ENCODE measurements at places on chromosomes 6 and 20.

GRCh38 chr6:52132292-52132691, 44.9 kb upstream of the PKHD1 start:
- no peak for DNase-seq

DNA sequence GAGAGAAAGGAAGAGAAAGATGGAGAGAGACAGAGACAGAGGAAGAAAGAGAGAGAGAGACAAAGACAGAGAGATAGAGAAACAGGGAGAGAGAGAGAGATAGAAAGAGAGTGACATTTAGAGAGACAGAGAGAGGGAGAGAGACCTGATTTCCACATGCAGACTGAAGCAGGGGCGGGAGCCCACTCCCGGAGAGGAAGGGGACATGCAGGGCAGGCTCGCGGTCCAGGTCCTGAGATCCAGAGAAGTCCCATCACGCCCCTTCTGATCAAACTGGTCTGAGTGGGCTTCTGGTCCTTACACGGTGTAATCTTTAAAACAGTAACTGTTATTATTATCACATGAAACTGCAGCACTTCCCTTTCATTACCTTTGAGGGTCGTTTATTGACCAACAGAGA, 62.2 kb downstream of the PHACTR3 start:
- no peak for DNase-seq

DNA sequence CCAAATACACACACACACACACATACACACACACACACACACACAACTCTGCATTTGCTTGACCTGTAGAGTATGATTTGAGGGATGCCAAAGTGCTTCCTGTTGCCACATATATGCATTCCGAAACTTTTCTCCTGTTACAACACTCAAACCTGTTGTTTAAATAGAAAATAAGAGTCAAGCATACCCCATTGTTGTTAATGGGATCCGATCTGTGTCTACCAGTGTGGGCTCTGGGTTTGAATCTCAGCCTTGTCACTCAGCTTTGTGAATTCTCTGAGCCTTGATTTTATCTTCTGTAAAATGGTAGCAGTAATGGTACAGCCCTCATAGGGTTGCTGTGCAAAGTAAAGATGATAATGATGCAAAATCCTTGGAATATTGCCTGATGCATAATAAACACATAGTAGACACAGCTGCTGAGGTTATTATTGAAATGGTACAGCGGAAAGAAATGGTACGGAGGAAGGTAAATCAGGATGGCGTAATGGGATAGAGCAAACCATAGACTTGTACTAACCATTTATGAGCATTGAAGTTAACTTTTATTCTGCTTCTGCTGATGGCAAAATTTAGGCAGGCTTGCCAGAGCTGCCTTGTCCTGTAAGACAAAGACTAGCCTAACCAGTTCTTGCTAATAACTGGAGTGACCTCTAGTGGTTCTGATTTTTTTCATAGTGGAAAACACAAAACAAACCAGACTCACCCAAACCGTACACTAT, 113.5 kb upstream of the PHACTR1 start:
- no peak for DNase-seq

GRCh38 chr20:6104493-6105188, 18.2 kb downstream of the FERMT1 start:
- no peak for DNase-seq

- no peak for DNase-seq
These were observed 30.6 kb upstream of the MYLK2 start for GRCh38 chr20:31788578-31788977.

- no peak for DNase-seq
These were observed 251.2 kb downstream of the BCKDHB start for GRCh38 chr6:80357674-80358073.

DNA sequence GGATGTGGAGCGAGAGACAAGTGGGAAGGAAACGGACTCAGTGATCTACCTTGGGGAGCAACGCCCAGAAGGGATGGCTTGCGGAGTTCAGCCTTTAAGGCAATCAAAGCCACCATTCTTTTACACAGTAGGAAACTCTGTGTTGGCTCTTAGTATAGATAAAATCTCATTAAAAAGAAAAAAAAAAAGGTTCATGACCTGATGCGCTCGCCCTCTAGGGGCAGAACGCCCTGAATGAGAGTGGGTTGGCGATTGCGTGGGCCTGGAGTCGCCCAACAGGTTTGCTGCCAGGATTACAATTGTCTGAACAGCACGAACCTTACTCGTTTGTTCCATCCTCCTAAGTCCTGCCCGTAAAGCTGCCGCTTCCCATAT, 1.2 kb downstream of the TPD52L1 start:
- no peak for DNase-seq

DNA sequence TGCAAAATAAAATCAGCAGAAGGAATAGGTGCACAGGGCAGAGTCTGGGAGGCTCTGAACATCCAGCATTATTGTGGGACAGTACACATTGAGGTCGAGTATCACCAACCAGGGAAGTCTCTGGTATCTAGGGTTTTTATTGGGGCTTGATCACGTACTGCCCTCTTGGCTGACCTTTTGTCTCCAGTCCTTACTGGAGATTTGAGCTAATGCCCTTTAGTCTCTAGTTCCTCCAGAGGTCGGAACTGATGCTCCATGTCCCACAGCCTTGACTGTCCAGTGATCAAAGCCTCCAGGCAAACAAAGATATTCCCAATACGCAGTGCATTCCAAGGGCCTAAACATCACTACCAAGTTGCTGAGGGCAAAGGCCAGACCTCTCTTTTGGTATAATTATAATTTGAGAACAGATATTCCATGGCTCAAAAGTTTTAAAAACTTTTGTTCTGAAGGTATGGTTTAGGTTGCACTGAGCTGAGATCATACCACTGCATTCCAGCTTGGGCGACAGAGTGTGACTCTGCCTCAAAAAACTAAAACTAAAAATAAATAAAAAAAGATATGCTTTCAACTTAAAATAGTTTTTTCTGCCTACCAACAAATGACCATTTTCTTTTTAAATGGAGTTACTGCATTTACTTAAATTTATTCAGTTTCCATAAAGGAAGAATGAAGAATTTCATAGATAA, 56.9 kb upstream of the DYNLRB1 start:
- no peak for DNase-seq

DNA sequence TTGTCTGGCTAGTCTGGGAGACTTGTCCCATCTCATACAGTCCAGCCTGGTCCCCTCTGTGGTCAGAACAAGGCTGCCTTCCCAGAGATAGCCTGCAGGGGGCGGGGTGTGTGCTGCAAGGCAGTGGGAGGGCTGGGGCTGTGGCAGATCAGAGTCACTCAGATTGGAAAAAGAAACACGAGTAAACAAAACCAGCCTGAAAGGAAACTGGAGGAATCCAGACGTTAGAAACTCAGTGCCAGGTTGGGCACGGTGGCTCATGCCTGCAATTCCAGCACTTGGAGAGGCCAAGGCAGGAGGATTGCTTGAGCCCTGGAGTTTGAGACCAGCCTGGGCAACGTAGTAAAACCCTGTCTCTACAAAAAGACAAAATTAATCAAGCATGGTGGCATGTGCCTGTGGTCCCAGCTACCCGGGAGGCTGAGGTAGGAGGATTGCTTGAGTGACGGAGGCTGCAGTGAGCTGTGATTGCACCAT, 20.2 kb downstream of the LEMD2 start:
- DNase-seq: peak; percentile 69

DNA sequence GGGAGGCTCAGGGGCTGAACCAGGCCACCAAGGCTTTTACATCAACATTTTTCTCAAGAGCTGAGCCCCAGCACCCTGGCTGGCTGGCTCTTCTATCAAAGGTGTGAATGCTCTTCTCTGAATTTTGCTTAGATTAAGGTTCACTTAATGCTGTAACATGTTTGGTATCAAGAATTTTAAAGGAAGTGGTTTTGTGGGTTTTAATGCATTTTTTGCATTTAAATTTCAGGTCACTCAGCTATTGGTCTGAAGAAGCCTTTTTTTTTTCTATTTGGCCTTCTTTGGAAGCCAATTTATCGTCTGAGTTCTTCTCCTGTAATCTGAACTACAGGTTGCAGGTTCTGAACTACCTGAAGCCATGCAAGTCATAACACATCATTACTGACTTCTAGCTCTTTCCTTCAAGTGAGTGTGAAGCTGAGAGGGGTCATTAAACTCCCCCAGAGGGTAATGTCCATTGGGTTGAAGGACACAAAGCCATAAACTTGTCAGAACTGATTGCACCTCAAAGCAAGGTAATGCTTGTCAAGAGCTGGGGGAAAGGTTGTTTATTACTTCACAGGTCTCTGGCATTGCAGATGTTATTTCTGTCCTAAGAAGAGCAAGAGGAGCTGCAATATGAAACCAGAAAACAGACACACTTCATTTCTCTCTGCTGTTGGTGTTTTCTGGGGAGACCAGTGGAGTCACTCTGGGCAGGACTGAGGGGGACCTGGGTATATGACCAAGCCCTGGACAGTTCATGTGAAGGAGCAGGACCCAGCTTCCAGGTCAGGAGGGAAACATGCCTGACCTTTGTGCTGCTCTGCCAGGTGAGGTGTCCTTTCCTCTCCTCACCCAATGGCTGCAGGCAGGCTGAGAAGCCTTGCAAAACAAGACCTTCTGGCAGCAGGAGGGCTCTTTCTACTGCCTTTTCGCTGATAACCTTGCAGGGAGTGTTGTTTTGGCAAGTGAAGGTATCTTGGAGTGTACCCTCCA, 26.1 kb upstream of the NEDD9 start:
- peak; percentile 39 for DNase-seq

DNA sequence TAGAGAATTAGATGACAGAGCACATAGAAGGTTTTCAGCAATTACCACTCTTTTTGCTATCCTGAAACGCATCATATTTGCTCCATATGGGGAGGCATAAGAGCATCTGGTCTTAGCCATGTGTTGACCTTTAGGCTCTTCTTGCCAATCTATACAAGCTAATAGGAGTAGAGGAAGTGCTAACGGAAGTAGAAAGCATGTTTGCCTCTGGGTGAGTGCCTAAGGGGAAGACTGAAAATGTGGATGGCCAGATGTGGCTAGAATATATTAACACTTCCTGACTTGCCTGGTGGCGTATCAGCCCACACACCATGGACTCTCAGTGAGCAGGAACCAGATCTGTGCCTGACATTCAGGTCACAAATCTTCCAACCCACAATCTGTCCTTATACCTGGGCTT, 136.3 kb downstream of the LRRC1 start:
- no peak for DNase-seq

- no peak for DNase-seq
These were observed 587.8 kb upstream of the JAG1 start for GRCh38 chr20:11261533-11262000.

DNA sequence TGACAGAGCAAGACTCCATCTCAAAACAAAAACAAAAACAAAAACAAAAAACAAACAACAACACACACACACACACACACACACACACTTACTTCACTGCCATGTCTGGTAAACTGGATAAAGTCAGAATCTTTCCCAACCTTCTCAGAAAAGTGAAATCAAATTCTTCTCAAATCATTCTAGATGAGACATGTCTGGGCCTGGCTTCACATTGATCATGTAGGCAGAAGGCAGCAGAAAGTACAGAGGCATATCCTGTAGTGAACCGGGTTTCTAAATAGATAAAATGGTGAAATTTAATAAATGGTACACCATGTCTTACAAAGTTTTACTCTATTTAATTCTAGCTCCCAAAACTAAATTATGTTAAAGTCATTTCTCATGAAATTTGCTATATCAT, 14.9 kb upstream of the MRS2 start:
- DNase-seq: no peak

DNA sequence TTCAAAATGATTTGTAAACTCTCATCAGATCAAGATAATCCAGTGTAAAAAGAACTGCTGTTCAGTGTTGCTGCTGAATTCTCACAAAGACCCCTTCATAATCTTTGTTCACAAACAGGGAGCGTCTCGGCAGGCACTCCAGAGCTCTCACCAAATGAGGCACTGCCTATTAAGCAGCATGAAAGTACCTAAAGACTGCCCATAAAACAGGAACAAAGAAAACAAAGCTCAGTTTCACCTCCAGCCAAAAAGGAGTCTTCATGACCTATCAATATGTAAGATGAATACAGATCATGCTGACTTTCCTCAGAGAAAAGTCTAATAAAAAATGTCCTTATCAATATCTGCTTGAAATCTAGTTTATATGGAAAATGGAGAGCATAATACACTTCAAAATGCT, 41.8 kb downstream of the GPR63 start:
- DNase-seq: no peak

DNA sequence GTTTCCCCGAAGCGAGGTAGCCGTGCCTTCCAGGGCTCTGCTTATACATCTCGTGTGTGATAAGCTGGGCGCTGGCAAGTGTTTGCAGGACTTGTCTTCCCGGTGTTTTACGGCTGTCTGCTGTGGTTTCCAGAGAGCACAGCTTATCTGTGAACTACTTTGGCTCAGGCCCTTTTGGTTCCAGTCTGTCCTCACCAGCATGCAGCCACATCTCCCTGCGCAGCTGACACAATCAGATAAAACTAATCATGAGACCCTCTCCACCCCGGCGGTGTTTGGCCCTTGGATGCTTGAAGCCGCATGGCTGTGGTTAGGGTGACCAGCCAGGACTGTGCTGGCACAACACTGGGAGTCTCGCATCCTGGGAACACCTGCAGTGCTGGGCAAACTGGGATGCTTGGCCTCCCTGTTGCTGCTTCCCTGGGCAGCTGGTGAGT, 241.8 kb upstream of the FOXQ1 start:
- DNase-seq: no peak

DNA sequence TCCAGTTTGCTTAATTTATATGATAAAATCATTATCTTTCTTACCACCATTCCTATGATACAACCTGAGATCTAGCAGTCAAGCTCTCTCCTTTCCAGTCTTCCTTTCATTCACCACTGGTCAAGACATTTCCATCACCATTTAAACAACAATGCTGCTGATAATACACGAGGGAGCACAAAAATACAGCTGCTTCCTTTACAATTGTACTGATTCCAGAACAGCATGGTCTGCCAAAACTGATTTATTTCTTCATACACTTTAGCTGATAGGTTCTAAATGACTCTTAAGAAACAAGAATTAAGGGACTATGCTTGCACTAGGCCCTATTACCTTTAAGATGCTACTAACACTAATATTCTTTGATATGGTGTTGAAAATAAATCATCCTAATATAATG, 65.0 kb downstream of the EPM2A start:
- no peak for DNase-seq

DNA sequence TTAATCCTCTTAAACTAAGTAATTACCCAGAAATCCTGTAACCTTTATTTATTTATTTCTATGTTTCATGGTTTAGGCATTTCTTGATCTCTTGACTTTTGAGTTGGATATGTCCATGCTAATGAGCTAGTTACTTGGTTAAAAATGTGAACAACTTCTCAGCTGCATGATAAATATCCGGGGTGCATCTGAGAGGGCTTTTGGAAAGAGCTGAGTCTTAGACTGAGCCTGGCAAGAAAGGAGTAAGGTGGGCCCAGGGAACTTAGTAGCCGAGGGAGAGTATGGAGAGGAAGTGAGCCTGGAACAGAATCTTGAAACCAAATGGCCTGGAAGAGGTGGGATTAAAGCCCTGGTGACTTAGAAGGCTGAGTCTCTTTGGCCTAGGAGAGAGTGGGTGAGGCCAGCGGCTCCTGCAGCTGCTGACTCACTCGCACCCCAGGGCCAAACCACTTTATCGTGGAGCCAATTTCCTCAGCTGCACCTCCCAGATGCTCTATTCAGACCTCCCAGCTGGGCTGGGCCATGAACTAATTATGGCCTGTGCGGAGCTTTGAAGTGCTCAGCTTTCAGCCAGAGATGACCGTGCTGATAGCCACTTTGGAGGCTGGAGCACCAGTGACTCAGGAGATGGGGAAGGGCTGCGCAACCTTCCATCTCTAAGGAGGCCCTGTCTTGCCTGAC, 19.1 kb downstream of the TGM3 start:
- DNase-seq: no peak
